ENCODE measurements at places on chromosomes 3 and 15.

DNA sequence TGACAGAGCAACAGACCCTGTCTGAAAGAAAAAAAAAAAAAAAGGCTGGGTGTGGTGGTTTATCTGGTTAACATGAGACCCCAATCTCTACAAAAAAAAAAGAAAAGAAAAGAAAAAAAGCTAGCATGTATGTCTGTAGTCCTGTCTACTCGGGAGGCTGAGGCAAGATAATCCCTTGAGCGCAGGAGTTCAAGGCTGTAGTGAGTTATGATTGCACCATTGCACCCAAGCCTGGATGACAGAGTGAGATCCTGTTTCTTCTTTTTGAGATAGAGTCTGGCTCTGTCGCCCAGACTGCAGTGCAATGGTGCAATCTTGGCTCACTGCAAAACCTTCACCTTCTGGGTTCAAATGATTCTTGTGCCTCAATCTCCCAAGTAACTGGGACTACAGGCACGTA lies 8.4 kb upstream of the DHX30 start:
- no peak for DNase-seq

GRCh38 chr3:29280404-29281093 lies at the start of gene RBMS3:
Gene RBMS3 (plus strand): TSS chr3:29281071.
- no peak for DNase-seq

DNA sequence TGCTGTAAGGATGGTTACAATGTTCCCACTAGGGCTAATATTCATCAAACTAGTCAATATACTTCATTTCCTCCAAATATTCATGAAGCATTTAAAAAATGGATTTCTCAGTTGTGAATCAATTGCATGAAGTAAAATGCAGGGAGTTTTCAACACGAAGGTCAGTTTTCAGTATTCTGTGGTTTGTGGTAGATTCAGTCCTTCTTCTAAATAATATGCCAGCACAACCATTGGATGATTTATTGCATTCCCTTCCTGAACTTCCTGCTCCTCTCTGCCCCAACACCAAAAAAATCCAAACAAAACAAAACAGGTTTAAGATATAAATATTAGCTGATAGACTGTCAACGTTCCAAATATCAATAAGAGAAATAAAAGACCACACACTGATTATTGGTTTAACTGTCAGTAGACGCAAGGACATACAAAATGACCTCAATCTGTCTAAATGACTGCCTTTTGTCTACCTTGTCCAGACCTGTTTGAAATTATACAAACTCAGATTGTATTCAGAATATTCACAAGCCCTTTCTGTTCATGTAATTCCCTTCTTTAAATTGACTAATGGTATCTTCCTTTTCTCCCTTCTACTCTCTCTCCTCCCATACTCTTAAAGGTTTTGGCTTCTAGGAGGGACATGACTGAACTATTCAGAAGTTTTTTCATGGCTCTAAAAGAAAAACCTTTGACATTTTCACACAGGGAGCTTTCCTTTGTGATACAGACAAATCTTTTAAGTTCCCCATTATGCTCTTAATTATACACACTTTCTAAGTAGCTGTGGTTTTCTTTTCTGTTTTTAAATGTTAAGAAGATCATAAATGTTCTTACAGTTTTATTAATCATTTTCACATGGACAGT lies 92.6 kb upstream of the STT3B start:
- no peak for DNase-seq

DNA sequence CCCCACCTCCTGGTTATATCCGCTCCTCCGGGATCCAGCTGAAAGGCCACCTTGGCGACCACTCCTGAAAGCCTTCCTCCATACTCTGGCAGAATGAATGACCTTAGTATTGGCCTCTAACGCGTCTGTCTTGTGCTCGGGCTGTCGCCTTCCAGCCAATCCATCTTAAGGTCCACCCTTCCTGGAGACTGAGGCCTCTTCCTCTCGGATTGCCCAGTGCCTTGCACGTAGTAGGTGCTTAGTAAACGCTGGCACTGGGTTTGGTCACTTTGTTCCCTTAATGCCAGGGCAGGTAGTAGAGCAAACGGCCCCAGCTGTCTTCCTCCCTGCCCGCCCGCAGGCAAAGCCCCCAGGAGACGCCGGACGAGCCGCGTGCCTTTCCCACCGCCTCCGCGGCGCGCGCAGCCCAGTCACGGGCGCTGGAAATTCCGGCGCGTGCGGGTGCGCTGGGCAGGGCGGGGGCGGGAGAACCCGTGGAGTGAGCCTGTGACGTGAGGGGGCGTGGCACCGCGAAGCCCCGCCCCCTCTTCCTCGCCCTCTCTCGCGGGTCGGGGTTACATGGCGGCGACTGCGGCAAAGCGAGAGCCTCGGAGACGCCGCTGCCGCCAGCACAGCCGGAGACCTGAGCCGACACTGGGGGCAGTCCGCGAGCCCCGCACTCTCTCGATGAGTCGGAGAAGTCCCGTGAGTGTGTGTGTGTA lies at the start of gene MAPK6:
MAPK6 (plus strand) TSS at position 527 of the 701 bp plus-strand sequence. CDS start 27,242 bp downstream, outside the sequence.
- DNase-seq = peak; percentile 88

Data from T-helper 22 cell (primary cell).